Activated naive CD8-positive, alpha-beta T cell treated with anti-CD3 and anti-CD28 coated beads for 36 hours (primary cell): ENCODE measurements at places on chromosomes 5 and 9.

- no peak for DNase-seq
Measured at GRCh38 chr9:81720450-81721086, 31.2 kb upstream of the TLE1 start.

GRCh38 chr9:69583645-69584234, 88.4 kb downstream of the APBA1 start:
- no peak for DNase-seq

DNA sequence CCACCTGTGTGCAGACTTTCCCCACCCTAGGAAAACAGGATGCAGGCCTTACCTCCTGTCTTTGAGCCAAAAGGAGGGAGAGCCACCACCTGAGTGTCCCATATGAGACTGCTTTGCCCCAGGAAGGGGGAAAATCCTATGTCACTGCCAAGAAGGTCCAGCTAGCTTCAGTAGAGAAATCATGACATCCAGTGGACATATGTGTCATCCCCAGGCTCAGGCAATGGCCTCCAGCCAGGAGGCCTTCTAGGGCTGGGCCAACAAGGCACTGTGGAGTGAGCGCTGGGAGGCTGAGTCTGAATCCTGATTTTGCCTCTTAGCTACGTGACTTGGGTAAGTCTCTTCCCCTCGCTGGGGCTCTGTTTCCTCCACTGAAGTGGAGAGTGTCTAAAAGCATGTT, 60.2 kb downstream of the SMIM23 start:
- no peak for DNase-seq

- DNase-seq = no peak
Measured at GRCh38 chr5:156124708-156125107, 202.3 kb upstream of the SGCD start.

GRCh38 chr5:136279314-136279713, 86.0 kb downstream of the TRPC7 start:
- no peak for DNase-seq

GRCh38 chr9:77417566-77417965, 230.6 kb downstream of the GNA14 start:
- DNase-seq = no peak

GRCh38 chr5:133389066-133389590, 223.2 kb downstream of the FSTL4 start:
- no peak for DNase-seq

GRCh38 chr5:135387629-135387960, 11.4 kb downstream of the MACROH2A1 start:
- DNase-seq = no peak
